ENCODE measurements at places on chromosomes 11 and 22. TPM values are rescaled to one million over a fixed set of nuclear protein-coding genes. Genes with fewer than 3 reads are reported as not detected.

Gene C11orf42
- total RNA-seq, result not detected

Gene TRIM44
- 47.3 TPM for total RNA-seq

Gene SELENOH
- total RNA-seq, result 105 TPM

Gene B3GAT1
- 0.46 TPM for total RNA-seq

Gene MIAT
- total RNA-seq, result 2.0 TPM

Gene VPS11
- 31.5 TPM for total RNA-seq

Gene TMEM132A
- 11.3 TPM for total RNA-seq

Gene PNPLA3
- total RNA-seq, result 1.0 TPM

Gene TXNRD2
- total RNA-seq, result 12.6 TPM

Gene USP35
- 6.7 TPM for total RNA-seq

Gene APLNR
- total RNA-seq, result 11.2 TPM

Gene TMEM123
- total RNA-seq, result 81.8 TPM

Gene OR52N2
- not detected for total RNA-seq

Gene GLYAT
- total RNA-seq, result 4.2 TPM

Gene TMA7B
- total RNA-seq, result not detected

Gene SYT13
- not detected for total RNA-seq

Gene DHCR7
- 76.5 TPM for total RNA-seq

Measured in omental fat pad (tissue), 4 donors.